NCI-H1930 (cell line): ENCODE measurements at places on chromosomes 6 and 20.
A peak's percentile ranks its signal among the peaks of the same experiment; 100 is the strongest.

- no peak for DNase-seq
Observed at GRCh38 chr20:9227896-9228615, 159.2 kb downstream of the PLCB4 start.

GRCh38 chr20:10674684-10675449 lies 1.1 kb upstream of the JAG1 start:
- peak; percentile 37 for DNase-seq

DNA sequence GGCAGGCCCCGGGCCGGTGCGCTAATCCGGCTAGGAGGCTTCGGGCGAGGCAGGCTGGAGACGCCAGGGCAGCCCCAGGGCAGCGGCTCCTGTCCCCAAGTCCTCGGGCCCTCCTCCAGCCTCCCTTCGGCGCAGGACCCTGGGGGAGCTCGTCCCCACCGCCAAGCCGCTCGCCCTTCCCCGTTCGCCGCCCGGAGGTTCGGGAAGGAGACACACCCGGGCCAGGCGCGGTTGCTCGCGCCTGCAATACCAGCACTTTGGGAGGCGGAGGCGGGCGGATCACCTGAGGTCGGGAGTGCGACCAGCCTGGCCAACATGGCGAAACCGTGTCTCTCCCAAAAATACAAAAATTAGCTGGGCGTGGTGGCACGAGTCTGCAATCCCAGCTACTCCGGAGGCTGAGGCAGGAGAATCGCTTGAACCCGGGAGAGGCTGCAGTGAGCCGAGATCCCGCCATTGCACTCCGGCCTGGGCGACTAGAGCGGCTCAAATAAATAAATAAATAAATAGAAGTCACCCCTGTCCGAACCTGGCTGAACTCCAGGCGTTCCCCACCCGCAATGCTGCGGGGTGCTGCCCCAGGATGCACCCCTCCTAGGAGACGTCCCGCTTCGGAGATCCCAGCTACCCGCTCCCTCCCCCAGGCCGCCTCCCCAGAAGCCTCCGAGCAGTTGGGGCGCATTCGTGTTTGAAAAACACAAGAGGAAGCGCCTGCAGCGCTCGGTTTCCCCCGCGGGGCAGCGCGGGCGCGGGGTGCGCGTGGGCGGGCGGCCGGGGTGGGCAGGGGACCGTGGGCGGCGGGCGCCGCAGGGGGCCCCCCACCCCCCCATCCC lies 27.5 kb downstream of the SERPINB9 start:
- DNase-seq: no peak

DNA sequence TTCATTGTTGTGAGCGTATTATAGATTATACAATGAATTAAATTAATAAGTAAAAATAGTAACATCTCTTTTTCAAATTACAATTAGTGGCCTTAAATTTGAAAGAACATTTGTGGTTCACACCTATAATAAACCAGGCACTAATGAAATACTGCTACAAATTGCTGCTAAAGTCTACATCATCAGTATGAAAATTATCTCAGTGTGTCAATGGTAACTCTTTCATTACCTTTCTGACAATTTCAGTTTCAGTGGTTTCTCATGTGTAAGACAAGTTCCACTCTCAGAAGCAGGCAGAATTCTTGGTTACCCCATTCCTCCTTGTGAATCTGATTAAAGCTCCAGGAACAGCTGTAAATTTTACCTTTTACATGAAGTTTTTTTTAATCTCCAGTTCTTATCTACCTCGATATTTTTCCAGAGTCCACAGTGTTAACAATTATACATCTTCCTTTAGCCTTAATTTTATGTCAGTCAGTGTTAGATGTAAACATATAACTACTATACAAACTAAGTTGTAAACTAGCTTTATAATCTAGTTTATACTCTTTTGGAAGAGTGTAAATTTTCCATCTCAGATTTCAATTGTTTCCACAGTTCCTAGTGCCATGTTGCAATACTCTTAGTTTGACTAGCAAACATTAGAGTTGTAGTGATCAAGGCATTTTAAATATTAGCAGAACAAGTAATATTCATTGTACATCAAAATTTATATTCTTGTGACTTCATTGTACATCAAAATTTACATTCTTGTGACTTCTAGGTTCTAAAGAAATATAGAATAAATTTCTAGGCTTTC lies 1038.4 kb downstream of the EPHA7 start:
- DNase-seq: no peak

GRCh38 chr20:3102575-3103368 lies 18.2 kb upstream of the AVP start:
- no peak for DNase-seq
